Large intestine (tissue), 12 donors: ENCODE measurements at places on chromosomes 13 and 19. TPM values are rescaled to one million over a fixed set of nuclear protein-coding genes. Genes with fewer than 3 reads are reported as not detected.

DNA sequence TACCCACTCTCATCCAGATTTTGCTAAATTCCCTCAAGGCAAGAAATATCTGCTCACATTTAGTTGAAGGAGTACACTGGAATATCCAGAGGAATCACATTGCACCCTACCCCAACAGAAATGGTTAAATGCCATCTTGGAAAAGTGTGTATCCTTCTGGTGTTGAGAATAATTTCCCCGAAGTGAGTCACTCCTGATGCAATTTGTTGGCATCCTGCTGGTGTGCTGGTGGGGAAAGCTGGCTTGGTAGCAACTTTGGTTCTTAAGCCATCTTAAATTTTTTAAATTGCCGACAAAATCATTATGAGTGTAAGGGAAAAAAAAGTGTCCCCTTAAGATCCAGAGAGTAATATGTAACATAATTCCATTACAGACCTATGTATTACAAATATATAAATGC, 337.3 kb upstream of the DACH1 start:
- no peak for DNase-seq

RAB20 gene
- 23.9 TPM for polyA plus RNA-seq

DNA sequence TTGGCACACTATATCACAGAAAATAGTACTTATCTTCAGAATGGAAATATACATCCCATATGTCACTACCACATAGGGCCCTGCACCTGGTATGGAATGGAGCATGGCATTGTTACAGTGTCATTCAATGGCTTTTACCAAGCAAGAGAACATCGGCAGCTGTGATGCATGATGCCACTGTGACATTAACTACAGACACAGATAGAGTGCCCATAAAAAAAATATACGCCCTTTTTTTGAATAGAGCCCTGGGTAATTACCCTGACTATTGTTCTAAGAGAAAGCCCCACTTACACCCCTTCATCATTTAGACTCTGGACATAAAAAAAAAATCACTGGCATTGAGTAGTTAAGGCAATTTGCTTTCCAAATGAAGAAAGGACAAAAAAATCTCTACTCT, 320.3 kb downstream of the DNAJC15 start:
- DNase-seq = no peak

MBD3L3 gene
- not detected for polyA plus RNA-seq

KIR2DL4 gene
- polyA plus RNA-seq = 0.94 TPM

MCF2L gene
- polyA plus RNA-seq = 30.9 TPM
